Stimulated activated CD4-positive, alpha-beta T cell treated with anti-CD3 and anti-CD28 coated beads, TNF-alpha, amount 100 ng/mL, for 4 hours (primary cell): ENCODE measurements at places on chromosomes 7 and 10.

- DNase-seq = no peak
Observed at GRCh38 chr10:18261063-18261610, 120.9 kb downstream of the CACNB2 start.

- DNase-seq = no peak
Observed at GRCh38 chr10:35942057-35942456, 300.0 kb upstream of the FZD8 start.

GRCh38 chr7:30831936-30832335, 60.7 kb downstream of the MINDY4 start:
- DNase-seq = no peak

DNA sequence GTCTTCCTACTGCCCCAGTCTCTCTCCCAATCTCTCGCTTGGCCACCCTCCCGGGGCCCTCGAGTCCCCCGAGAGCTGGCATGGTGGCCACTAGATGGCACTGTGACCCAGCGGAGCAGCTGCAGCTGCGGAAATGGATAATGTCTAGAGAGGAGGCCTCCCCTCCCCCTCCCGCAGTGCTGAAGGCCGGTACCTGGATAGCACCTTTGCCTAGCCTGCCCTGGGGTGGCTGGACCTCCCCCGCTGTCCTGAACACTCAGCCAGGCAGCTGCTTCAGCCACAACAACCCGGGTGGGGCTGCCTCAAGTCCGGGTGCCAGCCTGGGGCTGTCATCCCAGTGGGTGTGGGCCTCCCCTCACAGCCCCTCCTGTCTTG, 65.2 kb downstream of the GOLGA7B start:
- peak; percentile 63 for DNase-seq
